ELR (cell line): ENCODE measurements at places on chromosomes 13 and 19.

- no peak for DNase-seq
Observed at GRCh38 chr13:80577926-80578670, 237.2 kb upstream of the SPRY2 start.

GRCh38 chr19:18687740-18688465 lies 4.4 kb downstream of the CRTC1 start:
- no peak for DNase-seq

DNA sequence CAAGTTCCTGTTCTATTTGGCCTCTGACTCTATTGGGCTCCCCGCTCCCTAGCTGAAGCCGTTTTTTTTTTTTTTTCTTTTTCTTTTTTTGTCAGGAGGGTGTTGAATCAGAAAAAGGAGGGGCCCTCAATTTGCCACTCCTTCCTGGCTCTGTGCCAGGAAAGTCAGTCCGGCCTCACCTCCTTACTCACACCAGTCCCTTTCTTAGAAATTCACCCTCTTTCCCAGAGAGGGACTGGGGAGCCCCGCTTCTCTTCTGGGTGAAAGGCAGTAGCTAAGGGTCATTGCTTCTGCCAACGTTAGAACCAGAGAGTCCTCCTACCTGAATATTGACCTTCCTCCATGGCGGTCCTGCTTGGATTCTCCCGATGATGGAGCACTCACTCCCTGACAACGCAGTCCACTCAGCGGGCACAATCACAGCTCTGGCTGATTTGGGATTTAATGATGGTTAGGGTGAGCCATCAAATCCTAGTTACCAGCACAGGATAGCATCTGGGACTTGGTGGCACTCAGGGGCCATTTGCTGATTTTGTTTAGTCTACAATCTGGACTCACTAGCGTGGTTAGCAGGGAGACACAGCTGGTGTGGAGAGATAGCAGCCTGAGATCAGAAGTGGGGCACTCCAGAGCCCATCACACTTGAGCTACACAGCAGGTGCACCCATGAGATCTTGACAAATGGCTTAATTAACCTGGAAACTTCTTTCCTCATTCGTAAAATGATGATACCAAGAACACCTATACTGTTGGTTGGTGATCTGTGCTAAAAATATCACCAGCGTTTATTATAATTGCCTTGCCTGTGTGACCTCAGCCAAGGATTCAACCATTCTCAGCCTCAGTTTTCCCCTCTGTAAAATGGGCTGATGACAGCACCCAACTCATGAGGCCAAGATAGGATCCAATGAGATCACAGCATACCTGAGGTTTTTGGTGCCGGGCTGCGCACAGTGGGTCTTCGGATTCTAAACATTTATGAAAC lies 2.2 kb downstream of the FCER2 start:
- DNase-seq = peak; percentile 29

DNA sequence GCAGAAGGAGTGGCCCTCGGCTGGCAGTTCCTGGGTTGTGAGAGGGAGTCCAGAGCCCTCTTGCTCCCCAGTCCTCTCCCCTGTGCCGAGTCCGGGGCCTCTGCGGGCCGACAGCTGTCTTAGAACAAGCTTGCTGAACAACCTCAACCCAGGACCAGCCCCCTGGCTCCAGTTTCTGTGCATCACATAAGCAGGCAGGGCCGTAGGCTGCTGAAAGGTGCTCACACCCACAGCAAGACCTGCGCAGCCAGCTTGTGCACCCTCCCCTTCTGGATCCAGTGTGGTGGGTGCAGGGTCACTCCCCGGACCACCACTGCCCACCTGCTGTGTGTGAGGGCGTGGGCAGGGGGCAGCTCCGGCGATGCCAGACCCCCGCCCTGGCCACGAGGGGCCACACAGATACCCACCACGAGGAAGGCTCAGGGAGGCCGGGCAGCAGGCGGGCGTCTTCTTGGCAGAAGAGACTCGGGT lies 25.2 kb upstream of the F7 start:
- DNase-seq = no peak

DNA sequence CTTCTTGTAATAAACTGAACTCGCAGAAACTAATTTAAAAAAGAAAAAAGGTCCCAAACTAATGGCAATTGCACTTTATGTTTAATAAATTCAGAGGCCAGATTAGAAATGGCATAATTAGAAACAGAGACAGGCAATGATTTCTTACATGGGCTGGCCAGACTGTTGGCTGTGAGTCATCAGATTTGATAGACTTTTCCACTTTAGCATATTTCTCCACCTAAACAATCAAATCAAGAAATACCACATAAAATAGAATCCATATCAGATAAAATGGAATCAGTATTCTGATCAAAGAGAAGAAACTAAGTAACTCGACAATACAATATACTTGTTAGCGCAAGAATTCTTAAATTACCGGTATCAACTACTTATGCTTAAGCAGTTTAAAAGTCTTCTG lies 29.0 kb downstream of the EXOSC8 start:
- no peak for DNase-seq

DNA sequence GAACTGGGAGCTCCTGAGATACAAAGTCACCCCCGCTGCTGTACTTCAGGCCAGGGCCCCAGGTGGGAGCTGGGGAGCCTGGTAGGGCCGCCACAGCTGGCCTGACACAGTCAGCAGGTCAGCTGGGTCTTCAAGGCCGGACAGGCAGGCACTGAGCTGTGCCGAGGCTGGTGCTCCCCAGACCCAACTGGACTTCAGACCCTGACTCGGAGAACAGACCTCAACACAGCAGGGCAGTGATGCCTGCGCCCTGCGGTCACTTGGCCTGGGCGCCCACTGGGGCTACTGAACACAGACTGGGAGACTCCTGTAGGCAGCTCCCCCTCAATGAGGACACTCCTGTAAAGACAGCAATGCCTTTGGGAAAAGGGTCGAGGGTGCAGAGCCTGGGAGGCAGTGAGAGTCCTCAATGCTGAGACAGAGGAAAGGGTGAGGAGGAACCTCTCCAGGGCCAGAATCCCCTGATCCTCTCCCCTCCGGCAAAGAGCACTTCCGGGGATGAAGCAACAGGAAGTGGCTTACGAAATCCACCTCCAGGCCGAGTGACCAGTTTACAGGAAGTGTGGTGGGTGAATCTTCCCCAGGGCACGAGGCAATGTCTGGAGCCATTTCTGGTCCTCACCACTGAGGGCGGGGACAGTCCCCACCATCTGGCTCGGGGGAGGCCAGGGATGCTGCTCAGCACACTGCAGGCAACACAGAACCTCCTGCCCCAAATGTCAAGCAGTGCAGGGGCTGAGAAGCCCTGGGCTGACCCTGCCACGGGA lies 40.8 kb upstream of the ISYNA1 start:
- DNase-seq = peak; percentile 96
